SW 1271 (cell line): ENCODE measurements at places on chromosomes 16 and 17.

GRCh38 chr16:10635365-10636021 is 55.1 kb upstream of the EMP2 start:
- DNase-seq, result no peak

DNA sequence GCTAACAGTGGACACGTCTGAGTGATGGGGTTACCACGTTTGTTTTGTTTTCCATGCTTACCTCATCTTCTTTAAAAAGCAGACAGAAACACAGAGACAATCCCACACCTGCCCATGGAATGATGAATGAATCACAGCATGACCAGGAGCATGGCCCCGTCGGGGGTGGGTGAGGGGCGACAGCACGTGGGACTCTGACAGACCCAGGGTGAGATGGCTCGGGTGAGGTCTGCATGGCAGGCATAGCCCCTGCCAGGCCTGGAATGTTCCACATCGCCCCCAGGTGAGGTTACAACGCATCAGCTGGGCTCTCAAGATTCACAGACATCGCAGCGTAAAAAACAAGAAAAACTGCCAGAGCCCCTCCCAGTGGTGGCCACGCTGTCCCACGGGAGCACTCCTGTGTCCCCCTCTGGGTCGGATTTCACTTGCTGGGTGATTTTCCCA is 18.1 kb downstream of the SLC7A5 start:
- DNase-seq, result no peak

DNA sequence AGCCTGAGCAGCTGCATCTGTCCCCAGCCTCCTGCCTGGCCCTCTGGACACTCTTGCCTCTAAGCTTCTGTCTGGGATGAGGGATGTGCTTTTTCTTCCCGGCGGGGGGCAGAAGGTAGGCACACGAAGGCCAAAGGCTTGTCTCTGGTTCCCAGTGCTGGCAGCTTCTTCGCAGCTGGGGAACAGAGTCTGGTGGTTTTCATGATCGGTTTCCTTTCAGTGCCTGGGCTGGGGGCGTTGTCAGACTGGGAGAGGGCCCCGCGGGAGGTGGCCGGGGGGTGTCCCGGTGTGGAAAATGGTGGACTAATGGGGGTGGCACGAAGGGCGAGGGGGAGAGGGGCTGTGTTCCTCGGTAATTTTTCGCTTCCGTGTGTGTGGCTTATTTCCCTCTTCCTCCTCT is 988 bp downstream of the RAP1GAP2 start:
- no peak for DNase-seq

DNA sequence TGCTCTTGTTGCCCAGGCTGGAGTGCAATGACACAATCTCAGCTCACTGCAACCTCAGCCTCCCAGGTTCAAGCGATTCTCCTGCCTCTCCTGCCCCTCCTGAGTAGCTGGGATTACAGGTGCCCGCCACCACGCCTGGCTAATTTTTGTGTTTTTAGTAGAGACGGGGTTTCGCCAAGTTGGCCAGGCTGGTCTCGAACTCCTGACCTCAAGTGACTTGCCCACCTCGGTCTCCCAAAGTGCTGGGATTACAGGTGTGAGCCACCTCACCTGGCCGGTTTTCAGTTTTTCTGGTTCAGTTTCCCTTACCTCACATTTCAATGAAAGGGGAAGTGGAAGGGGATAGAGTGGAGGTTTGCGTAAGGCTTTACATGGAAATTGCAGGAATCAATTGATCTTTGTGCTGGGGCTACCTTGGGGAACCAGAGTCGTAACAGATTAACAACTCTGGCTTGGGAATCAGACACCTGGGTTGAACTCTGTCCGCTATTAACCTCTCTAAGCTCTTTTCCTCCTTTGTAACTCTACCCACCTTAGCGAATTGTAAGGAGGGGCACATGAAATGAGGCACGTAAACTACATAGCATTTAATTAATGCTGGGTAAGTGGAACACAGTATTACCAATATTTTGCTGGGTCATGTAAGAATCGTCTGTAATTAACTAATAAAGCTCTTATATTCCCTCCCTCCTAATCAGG is 3.2 kb downstream of the MPV17L start:
- DNase-seq, result no peak

- no peak for DNase-seq
These were observed 1.6 kb upstream of the LRRC75A start for GRCh38 chr17:16493531-16494046.

GRCh38 chr17:78753316-78754250 is 28.5 kb downstream of the CYTH1 start:
- no peak for DNase-seq

DNA sequence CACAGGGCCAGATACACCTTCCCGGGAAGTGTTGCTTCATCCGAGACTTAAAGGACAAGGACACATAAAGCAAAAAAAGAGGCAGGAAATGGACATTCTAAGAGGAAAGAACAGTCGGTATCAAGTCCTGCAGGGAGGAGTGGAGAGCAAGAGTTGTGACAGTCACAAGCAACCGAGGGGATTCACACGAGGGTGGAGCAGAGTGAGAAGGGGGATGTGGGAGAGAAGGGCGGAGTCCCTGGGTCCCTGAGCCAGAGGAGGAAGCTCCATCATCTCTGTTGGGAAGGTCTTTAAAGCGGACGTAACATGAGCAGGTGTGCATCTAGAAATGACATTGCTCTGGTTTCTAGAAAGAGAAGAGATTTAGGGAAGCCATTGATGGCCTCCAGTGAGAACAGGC is 47.1 kb downstream of the AIPL1 start:
- no peak for DNase-seq

- no peak for DNase-seq
These were observed 173.5 kb downstream of the BCAS3 start for GRCh38 chr17:60851181-60851580.

- no peak for DNase-seq
These were observed 26.1 kb downstream of the GAS7 start for GRCh38 chr17:10172241-10172741.

GRCh38 chr16:75653922-75654321 is 6.3 kb downstream of the TERF2IP start:
- no peak for DNase-seq

- DNase-seq, result no peak
These were observed 99.7 kb downstream of the CYTH1 start for GRCh38 chr17:78682363-78682762.

DNA sequence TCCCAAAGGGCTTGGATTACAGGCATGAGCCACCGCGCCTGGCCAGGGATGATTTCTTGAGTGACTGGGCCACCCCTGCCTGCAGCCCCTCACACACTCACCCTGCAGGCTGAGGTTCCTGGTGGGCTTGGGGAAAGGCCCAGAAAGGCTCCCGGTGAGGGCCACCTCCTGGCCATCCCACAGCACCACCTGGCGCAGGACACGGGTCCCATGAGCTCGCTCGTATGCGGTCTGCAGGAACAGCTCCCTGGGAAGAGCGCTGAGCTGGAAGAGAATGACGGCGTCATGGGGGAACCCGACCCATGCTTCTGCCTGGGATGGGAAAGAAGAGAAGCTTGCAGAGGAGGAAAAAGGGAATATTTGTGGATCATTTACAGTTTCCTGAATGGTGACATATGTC is 59.3 kb downstream of the RMI2 start:
- DNase-seq, result no peak

GRCh38 chr17:63015824-63016223 is 49.8 kb downstream of the TANC2 start:
- no peak for DNase-seq

DNA sequence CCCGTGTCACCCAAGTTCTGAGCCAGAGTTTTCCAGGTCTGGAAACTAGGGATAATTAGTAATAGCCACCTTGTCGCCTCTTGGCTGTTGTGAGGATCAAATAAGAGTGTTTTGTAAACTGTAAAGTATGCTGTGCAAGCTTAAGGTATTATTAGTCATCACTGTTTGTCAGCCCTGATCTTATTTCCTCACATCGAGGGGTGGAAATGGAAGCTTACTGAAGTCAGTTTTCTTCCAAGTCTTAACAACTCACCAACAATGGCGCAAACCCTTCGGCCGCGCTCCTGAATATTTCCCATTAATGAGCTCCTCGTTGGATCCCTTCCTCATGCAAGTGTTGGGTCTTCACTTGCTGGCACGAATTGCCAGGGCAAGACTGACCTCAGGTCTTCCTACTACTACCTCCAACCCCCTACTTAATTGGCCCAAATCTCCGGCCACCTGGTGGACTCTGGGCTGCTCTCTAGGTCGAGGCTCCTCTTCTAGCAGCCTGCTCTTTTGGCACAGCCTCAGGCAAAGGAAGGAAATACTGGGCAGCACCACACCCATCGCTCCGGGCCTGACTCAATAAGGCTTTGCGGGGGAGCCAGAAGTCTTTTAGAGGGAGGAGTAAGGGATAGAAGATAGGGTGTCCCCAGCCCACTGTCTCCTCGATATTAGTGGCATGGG is 885 bp upstream of the SLC35B1 start:
- no peak for DNase-seq

- no peak for DNase-seq
These were observed 1572.3 kb downstream of the CDH8 start for GRCh38 chr16:60463986-60464385.

GRCh38 chr17:67246403-67246652 is 1.3 kb upstream of the HELZ start:
- DNase-seq, result no peak

GRCh38 chr17:7250695-7251627 is 573 bp downstream of the CTDNEP1 start:
- DNase-seq, result no peak

DNA sequence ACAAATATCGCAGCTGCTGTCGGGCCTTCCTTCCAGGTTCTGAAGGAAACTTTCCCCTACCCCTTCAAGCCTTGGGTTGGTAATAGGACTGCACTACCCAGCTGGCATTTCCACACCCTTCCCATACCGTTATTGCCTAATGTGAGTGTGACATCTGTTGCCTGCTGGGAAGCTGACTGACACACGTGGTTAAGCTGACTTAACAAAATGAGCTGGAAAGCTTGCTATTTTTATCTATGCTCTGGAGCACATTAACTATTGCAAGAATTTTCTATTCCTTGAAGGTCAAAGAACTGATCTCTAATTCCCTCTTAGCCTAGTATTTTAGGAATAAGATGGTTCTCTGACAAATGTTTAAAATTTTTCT is 79.5 kb downstream of the PMP22 start:
- no peak for DNase-seq

DNA sequence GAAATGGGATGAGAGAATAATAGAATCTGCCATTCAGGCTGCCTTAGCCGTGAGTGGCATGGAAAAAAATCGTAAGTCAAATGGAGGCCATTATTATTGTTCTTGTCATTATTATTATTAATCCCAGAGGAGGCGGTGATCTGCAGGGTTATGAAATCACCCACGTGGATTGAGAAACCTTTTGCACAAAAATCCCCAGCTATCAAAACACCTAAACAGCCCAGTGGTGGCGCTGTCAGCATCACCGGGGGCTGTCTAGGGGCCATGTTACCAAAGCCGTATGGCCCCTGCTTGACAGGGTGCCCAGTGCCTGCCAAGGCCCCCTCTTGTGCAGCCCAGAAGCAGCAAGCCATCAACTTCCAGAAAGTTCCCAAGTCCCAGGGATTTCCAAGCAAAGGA is 25.2 kb downstream of the CNGB1 start:
- no peak for DNase-seq

- peak; percentile 5 for DNase-seq
These were observed 6.2 kb upstream of the EVI2A start for GRCh38 chr17:31327534-31328159.

- DNase-seq, result no peak
These were observed 85.4 kb downstream of the IRX3 start for GRCh38 chr16:54201200-54201599.

GRCh38 chr16:67548265-67549126 is 13.8 kb upstream of the CTCF start:
- no peak for DNase-seq

DNA sequence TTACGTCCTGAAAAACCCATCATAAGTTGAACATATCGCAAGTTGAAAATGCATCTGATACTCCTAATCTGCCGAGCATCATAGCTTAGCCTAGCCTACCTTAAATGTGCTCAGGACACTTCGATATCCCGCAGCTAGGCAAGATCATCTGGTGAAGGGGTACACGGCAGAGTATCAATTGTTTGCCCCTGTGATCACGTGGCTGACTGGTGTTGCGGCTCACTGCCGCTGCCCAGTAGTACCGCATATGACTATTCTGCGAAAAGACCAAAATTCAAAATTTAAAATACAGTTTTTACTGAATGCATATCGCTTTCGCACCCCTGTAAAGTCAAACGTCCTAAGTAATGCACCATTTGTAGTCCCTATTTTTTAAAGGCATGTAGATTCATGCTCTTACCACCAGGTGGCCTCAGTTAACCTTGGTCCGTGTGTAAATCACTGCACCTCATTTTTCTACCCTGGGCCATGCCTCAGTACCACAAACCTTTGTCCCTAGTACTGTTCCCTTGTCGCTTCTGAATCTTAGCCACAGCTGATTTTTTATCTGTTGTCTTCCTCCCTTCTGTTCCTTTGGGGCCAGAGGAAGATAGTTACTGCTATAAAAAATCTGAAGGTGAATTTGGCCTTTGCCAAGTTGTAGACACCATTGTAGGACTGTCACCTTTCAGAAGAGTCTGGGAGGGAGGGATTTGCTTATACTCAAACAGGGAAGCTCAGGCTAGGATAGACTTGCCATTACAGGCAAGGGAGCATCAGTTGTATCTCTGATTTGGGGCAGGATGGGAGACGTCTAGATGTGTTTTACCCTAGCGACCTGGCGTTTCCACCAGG is 34.4 kb downstream of the WWP2 start:
- no peak for DNase-seq

DNA sequence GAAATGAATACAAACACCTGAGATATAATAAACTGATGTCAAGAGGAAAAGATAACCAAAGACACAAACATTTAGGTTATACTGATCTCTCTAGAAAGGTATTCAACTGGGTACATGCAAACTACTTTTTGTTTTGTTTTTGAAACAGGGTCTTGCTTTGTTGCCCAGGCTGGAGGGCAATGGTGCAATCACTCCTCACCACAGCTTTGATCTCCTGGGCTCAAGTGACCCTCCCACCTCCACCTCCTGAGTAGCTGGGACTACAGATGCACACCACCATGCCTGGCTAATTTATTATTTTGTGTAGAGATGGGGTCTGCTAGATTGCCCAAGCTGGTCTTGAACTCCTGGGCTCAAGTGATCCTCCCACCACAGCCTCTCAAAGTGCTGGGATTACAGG is 38.1 kb downstream of the TEKT5 start:
- no peak for DNase-seq

- no peak for DNase-seq
These were observed 48.1 kb downstream of the KSR1 start for GRCh38 chr17:27504188-27504995.

- DNase-seq, result no peak
These were observed 212.5 kb upstream of the CPHXL start for GRCh38 chr16:75938818-75939217.

DNA sequence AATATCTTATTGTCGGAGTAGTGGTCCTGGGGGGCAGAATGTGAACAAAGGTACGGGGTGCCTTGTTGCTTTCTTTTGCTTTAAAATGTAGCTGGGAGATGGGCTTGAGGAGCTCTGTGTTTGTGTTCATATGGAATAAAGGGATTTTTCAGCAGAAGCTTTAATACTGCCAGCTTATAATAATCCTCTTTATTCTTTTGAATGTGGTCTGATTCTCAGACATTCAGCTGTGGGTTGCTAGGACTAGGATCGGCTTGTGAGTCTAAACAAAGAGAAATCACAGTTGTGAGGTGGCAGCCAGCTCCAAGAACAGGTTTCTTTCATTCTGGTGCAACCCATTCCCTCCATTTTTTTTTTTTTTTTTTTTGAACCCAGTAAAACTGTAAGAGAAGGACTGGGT is 7.2 kb downstream of the MRPL58 start:
- DNase-seq, result no peak

GRCh38 chr16:12723681-12724080 is 80.0 kb downstream of the CPPED1 start:
- no peak for DNase-seq

GRCh38 chr16:11370084-11370931 is 25.0 kb downstream of the RMI2 start:
- DNase-seq, result no peak

GRCh38 chr16:24896439-24896838 is 50.7 kb downstream of the SLC5A11 start:
- no peak for DNase-seq
